ENCODE measurements at places on chromosomes 1 and 21.

GRCh38 chr1:49234988-49235387 lies 458.3 kb upstream of the BEND5 start:
- no peaks in the 10 kb centered on the region for H3K36me3 ChIP-seq
- DNase-seq, result no peak
- H3K27ac ChIP-seq, result no peak overlapping the region
- H3K4me3 ChIP-seq, result no peak overlapping the region

- no peaks in the 10 kb centered on the region for H3K4me1 ChIP-seq
- no peak for DNase-seq
- H3K4me3 ChIP-seq, result no peak overlapping the region
- H3K27ac ChIP-seq, result no peak overlapping the region
These were observed 126.6 kb downstream of the PRDM2 start for GRCh38 chr1:13826591-13826990.

GRCh38 chr1:151512326-151512725 lies 1.1 kb downstream of the CGN start:
- no peak overlapping the region for H3K27ac ChIP-seq
- no peak for DNase-seq

DNA sequence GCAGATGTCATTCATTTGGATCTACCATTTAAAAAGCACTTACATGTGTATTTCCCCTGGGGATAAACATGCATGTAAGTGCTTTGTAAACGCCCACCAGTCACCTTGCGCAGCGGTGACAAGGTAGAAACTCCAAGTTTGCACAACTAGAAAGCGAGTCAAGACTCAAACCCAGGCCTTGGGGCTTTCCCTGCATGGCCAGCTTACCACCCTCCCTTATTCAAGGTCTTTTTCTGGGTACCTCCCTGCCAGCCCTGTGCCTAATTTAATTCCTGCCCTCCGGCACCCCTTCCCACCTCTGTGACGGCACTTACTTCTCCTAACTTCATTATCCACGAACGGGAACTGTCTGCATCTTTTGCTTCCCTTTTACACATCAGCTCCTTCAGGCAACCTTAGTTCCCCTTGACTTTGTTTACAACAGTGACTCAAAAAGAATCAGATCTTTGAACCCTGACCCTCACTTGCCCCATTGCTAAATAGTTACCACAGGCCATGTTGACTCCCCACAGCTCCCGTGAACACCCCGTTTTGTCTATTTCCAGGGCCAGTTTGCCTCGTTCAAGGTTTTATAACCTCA lies 138.3 kb upstream of the ETS2 start:
- H3K27me3 ChIP-seq, result no peaks in the 10 kb centered on the region
- H3K4me1 ChIP-seq, result no peaks in the 10 kb centered on the region
- H3K27ac ChIP-seq, result no peak overlapping the region
- H3K4me3 ChIP-seq, result no peak overlapping the region

DNA sequence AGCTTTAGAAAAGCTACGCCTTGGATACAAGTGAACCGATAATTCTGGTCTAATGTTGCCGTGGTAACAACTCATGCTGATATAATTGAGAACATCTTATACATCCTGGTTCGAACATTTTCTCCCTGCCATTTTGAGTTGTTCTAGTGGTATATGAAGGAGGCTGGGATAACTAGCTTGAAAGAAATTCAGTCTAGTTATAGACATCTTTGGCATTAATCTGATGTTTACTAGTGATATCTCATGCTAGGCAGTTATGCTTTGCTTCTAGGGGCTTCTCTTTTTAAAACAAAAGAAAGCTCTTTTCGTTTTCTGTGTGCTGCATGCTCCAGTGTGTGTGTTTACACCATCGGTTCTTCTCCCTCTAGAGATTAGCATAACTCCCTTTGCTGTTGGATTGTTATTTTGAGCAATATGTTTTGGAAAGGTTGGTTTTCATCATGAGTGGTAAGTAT lies 20.5 kb downstream of the PRKACB start:
- H3K27me3 ChIP-seq, result no peaks in the 10 kb centered on the region
- peaks cover 2% of the 10 kb centered on the region for H3K36me3 ChIP-seq
- peaks cover 3% of the 10 kb centered on the region for H3K4me1 ChIP-seq
- no peak for DNase-seq

GRCh38 chr1:241357366-241358340 lies 648 bp upstream of the RGS7 start:
- H3K27me3 ChIP-seq, result peaks cover 9% of the 10 kb centered on the region
- no peaks in the 10 kb centered on the region for H3K36me3 ChIP-seq
- peak; percentile 0 for DNase-seq
- no peak overlapping the region for H3K27ac ChIP-seq
